ENCODE measurements at places on chromosomes 11 and 22.

DNA sequence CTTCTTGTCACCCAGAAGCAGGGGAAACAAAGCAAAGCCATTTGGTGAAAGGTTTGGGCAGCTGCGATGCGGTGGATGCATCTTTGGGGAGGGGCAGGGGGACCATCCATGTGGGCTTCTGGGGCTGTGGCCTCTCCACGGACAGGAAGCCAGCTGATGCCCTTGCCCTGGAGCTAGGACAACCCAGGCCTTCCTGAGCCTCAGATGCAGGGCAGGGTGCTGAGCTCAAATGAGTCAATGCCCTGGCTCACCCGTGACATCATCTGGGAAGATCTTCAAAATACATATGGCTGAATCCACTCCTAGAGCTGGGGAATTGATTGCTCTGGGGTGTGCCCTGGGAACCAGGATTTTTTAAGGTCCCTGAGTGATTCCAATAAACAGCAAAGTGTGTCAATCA lies 1418.2 kb downstream of the TBC1D22A start:
- DNase-seq, result no peak

DNA sequence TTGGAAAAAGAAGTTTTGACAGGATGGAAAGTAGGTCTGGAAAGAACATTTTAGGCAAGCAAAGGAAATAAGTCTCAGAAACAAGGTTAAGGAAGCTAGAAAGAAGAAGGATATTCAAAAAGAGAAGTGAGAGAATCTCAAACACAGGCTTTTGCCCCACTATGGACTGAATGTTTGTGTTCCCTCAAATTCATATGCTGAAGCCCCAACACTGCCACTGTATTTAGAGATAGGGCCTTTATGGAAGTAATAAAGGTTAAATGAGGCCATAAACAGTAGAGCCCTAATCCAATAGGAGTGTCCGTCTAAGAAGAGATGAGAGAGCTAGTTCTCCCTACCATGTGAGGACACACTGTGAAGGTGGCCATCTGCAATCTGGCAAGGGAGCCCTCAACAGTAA lies 20.6 kb upstream of the RPS13 start:
- no peak for DNase-seq

DNA sequence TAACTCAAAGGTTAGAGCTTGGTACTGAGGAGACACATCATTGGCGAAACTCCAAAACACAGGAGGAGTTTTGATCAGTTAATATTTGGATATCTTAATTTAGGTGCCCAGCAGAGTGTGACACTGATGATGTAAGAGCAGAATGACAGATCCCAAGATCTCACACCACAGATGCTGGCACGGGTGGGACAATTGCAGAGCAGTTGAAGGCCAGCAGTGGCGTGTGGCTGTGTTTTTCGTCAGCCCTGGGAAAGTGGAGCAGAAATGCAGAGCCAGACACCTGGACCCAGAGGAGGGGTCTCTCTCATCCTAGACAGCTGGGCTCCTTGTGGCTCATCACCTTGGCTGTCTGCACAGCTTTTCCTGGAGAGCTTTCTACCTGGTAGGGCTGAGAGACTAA lies 59.7 kb upstream of the CTTN start:
- no peak for DNase-seq

DNA sequence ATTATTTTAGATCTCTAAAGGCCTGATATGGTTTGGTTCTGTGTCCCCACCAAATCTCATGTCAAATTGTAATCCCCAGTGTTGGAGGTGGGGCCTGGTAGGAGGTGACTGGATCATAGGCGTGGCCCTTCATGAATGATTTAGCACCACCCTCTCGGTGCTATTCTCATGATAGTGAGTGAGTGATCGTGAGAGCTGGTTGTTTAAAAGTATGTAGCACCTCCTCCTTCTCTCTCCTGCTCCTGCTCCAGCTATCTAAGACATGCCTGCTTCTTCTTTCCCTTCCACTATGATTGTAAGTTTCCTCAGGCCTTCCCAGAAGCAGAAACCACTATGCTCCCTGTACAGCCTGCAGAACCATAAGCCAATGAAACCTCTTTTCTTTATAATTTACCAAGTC lies 114.1 kb downstream of the SERGEF start:
- no peak for DNase-seq

All from T-helper 1 cell (primary cell).